A549 treated with Mapracorat at 1 μM for 4 hours (cell line): ENCODE measurements at places on chromosomes 4 and X. TPM values are rescaled to one million over a fixed set of nuclear protein-coding genes. Genes with fewer than 3 reads are reported as not detected.

The ELF4 gene
- 25.7 to 28.7 TPM (median 28.7 TPM) in 5 replicates for total RNA-seq

The GPR82 gene
- not detected in 5 replicates for total RNA-seq

The NOX1 gene
- 0.07 to 0.14 TPM (median 0.10 TPM) in 3 of 5 replicates, not detected in the others for total RNA-seq

The CLDN22 gene
- not detected in 5 replicates for total RNA-seq

The FAM90A26 gene
- not detected in 5 replicates for total RNA-seq

The EDA gene
- total RNA-seq = 0.38 to 0.75 TPM (median 0.43 TPM) in 5 replicates

The NONO gene
- 340 to 388 TPM (median 374 TPM) in 5 replicates for total RNA-seq

The MAGEB6 gene
- 0.08 TPM in 1 of 5 replicates, not detected in the others for total RNA-seq

The DRD5 gene
- total RNA-seq = not detected in 5 replicates

The IL15 gene
- total RNA-seq = 12.9 to 17.5 TPM (median 14.4 TPM) in 5 replicates

The BRS3 gene
- not detected in 5 replicates for total RNA-seq

The SPOCK3 gene
- 0.11 to 0.15 TPM (median 0.13 TPM) in 5 replicates for total RNA-seq

The CXCL3 gene
- total RNA-seq = 2.8 to 4.8 TPM (median 4.3 TPM) in 5 replicates
